ENCODE measurements at places on chromosomes 3 and 15.

DNA sequence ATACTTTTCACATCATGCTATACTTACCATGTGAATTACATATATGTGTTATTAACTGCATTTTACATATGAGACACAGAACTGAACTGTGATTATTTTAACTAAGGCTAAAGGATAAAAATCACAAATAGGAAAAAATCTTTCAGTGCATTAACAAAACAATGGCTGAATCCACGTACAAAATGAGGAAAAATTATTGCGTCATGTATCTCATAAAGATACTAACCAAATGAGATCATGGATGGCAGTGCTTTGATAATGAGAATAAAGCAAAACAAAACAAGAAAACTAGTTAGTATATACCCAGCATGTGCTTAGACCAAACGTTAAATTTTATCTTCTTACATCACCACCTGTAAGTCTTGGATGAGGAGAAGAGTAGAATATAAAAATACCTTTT is 66.0 kb downstream of the SCAPER start:
- no peak for DNase-seq

- no peak for DNase-seq
Observed at GRCh38 chr15:87724330-87724729, 532.2 kb downstream of the NTRK3 start.

- no peak for DNase-seq
Observed at GRCh38 chr3:37492977-37493471, 318.6 kb upstream of the LRRFIP2 start.

- DNase-seq: no peak
Observed at GRCh38 chr3:77320514-77320913, 280.6 kb downstream of the ROBO2 start.

DNA sequence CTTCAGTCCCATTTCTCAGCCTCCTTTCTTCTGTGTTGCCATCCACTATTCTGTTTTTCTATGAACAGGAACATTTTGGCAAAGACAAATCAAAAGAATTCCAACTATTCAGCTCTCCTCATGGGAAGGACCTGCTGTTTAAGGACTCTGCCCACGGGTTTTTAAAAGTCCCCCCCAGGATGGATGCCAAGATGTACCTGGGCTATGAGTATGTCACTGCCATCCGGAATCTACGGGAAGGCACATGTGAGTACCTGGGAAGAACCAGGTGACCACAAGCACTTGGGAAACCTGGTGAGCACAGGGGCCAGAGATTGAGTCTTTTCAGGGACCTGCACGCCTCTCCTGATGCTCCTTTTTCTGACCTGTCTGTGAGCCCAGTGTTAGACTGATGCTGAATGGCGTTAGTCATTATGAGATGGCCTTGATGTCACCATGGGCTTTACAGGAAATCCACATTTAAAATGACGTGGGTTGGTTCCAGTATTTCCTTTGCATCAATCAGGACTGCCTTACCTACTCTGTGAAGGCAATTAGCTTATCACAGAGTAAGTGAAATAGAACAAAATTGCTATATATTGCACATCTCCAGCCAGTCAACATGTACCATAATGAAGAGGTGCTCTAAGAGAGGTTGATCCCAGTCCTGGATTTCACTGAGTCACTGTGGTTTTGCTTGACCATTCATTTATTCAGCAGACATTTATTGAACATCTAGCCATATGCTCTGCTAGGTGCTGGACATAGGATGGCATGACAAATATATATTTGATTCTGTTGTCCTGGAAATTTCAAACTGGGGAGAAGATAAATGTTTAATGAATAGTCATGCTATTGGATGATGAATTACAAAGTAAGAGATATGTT is 11.7 kb downstream of the TF start:
- no peak for DNase-seq

- peak; percentile 72 for DNase-seq
Observed at GRCh38 chr3:10224794-10225665, 23.2 kb upstream of the TATDN2 start.

- peak; percentile 89 for DNase-seq
Observed at GRCh38 chr3:196537319-196537984, 22.3 kb upstream of the SMCO1 start.
